ENCODE measurements at places on chromosomes 5 and 9.

DNA sequence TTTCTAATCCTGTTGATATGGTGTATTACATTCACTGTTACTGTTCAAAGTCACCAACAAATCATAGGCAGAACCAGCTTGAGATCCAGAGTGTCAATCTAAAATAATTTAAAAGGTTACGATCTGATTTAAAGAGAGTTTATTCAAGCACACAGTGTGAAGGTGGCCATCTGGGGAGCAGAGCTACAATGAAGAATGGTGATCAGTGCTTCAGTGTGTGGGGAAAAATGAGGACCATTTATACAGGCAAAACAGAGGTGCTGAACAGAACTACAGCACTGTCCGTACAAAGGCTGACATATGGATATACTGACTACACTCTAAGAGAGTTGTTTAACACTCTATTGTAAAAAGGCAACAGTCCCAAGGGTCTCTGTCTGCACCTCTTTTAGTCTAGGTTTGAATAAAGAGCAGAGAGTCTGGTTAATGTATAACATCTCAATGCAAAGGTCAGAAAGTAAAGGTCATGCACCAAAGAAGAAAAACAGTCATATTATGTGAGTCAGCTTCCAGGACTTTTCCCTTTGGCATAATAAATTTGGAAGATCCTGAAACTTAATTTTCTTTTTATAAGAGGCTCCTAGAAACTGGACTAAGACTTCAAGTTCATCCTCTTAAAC is 29.7 kb upstream of the TDRD7 start:
- DNase-seq: no peak

DNA sequence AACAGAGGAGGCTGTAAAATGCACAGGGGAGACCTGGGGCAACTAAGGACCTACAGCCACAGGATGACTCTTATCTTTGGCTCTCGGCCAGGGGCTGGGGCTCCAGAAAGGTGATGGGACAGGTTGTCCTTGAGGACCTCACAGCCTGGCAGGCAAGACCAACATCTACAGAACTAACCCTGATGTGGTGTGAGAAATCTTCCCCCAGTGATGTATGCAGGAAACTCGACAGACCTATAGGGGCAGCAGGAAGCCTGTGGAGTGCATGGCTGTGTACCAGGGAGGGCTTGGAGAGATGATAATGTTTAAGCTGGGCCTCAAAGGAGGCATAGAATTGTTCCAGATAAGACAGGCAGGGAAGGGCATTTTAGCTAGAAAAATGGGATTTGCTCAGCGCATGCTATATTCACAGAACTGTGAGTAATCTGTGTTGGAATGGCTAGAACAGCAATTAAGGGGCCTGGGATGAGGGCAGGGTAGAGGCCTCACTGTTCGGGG is 68.5 kb upstream of the SLC25A51 start:
- no peak for DNase-seq

- no peak for DNase-seq
Measured at GRCh38 chr9:109629615-109630014, 131.5 kb upstream of the PTPN3 start.

- no peak for DNase-seq
Measured at GRCh38 chr5:15683332-15683731, 183.4 kb downstream of the FBXL7 start.

- no peak for DNase-seq
Measured at GRCh38 chr9:93580654-93581380, 4.4 kb downstream of the PHF2 start.

- DNase-seq: no peak
Measured at GRCh38 chr9:4324513-4324912, 24.6 kb upstream of the GLIS3 start.

- DNase-seq: peak; percentile 68
Measured at GRCh38 chr5:134224888-134225779, 739 bp downstream of the PPP2CA start.

GRCh38 chr5:14854799-14855198 is 16.8 kb downstream of the ANKH start:
- DNase-seq: no peak

Measured in naive thymus-derived CD8-positive, alpha-beta T cell (primary cell).